Stimulated activated CD4-positive, alpha-beta T cell treated with anti-CD3 and anti-CD28 coated beads, Interleukin-4, amount 100 ng/mL, for 1 hour (primary cell): ENCODE measurements at places on chromosomes 13 and 19.

- DNase-seq: no peak
These were observed 18.0 kb downstream of the KLK4 start for GRCh38 chr19:50893047-50893736.

- peak; percentile 43 for DNase-seq
These were observed 87.7 kb downstream of the DOCK9 start for GRCh38 chr13:98890186-98890585.

GRCh38 chr13:100525453-100526317, 62.9 kb downstream of the GGACT start:
- DNase-seq: no peak

DNA sequence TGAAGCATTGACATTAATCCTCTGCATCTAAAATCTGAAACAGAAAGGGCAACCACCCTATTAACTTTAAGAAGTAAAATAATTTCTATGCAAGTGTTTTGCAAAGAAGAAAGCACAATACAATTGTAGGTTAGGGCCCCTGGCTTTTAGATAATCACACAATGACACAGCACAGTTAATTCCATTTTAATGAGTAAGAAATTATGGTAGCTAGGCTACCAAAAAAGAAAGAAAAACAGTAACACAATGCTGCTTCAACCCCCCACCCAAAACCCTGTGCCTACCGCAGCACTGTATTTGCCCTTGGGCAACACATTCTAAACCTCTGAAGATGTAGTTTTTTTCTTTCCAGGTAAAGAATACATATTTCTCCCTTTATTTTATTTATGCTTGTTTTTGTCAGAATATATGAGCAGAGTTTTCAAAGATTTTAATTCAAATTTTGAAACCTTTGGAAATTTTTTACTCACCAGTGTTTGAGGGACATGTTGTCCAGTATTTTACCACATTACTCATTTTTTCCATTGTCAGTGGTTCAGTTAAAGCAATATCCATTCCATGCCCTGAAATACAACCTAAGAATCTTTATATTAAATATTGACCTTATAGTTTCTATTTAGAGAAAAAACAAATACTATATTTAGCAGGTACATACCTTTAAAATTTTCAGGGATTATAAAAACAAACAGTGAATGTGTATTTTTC, 21.1 kb downstream of the SOHLH2 start:
- no peak for DNase-seq

- DNase-seq: no peak
These were observed 16.1 kb downstream of the GNA11 start for GRCh38 chr19:3110126-3110825.

- no peak for DNase-seq
These were observed 106.2 kb downstream of the SHISA2 start for GRCh38 chr13:25945596-25945995.

- no peak for DNase-seq
These were observed 12.3 kb downstream of the GATAD2A start for GRCh38 chr19:19417628-19418245.

- DNase-seq: no peak
These were observed 151.0 kb downstream of the DLEU7 start for GRCh38 chr13:50692396-50692915.

DNA sequence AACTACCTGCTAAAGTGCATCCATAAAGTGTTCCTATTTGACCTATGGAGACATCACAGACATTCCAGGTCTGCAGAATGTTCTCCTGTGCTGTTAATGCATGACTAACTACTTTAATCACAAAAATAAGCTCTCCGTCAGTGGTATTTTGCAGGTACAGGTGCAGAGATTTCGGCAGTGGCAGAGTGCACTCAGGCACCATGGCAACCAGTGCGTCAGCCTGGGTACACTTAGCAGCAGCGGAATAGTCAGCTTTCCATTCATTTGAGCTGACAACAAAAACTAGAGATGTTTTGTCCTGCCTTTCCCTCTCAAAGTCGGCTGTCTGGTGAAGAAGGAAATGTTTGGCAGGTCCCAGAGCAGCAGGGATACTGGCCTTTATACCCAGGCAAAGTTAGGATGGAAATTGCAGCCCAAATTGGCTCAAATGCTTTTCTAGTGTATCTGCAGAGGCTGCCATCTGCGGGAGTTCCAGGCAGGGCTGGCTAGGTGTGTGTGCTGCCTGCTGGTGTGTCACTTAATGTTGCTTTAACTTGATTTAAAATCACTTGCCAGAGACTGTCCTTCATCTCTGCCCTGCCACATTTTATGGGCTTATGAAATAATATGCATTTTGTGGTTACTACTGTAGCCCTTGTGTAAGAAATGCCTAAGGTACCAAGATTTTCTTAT, 195.8 kb downstream of the RAP2A start:
- no peak for DNase-seq

- no peak for DNase-seq
These were observed 67.1 kb downstream of the KDM4B start for GRCh38 chr19:5035793-5036697.

- no peak for DNase-seq
These were observed 43.8 kb downstream of the DCT start for GRCh38 chr13:94435604-94436226.

- DNase-seq: no peak
These were observed 117.3 kb downstream of the RAB20 start for GRCh38 chr13:110444226-110444653.

GRCh38 chr13:25840261-25840660, 211.6 kb downstream of the SHISA2 start:
- no peak for DNase-seq

GRCh38 chr19:10193790-10194499, 808 bp downstream of the DNMT1 start:
- DNase-seq: no peak

DNA sequence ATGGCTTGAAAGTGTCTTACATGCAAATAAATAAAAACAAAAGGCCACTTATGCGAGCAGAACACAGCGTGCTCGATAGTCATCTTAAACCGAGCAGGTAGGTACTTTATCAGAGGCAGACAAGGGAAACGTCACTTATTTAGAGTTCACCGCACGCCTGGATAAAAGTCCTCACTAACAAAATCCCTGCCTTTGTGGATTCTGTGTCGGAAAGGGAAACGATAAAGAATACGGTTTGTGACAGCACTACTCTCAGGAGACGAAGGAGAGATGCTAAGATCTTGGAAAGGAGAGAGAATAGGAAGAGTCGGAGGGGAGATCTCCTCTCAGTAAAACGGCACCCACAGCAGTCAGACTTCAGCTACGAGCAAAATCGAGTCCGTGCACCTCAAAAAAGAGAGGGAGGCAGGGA, 581 bp downstream of the RCBTB1 start:
- DNase-seq: no peak

GRCh38 chr19:33376423-33376822, 2.9 kb downstream of the CEBPG start:
- DNase-seq: no peak

DNA sequence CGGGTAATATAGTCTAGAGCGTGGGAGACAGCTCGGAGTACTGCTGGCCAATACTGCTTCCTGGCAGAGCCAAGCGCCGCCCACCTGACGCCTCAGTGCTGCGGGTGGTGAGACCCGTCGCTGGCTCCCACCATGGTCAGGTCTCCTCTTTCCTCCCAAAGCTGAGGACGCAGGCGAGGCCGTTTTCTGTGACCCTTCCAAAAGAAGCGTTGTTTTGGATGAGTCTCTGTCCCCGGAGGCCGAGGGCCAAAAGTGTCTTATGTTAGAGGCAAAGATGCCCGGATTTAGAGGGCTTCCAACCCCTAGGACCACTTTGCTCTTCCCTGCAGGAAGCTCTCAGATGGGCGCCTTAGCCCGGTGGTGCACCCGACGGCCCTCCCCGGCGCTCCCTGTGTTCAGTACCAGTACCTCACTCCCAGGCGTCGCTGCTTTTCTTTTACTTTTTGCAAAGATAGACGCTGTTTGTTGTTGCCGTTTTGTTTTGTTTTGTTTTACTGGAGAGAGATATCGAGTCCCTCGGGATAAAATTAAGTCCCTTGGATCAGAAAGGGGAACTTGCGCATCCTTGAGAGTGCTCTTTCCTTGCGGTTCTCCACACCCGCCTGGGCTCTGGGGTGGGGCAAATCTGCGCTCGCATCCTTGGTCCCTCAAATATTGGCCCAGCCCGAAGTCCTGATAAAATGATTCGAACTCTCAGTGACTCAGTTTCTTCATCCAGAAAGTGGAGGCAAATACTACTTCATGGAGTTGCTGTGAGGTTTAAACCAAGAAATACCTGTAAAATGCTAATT, 7.0 kb downstream of the PDX1 start:
- no peak for DNase-seq

GRCh38 chr19:5265260-5265659, 75.4 kb downstream of the PTPRS start:
- no peak for DNase-seq

DNA sequence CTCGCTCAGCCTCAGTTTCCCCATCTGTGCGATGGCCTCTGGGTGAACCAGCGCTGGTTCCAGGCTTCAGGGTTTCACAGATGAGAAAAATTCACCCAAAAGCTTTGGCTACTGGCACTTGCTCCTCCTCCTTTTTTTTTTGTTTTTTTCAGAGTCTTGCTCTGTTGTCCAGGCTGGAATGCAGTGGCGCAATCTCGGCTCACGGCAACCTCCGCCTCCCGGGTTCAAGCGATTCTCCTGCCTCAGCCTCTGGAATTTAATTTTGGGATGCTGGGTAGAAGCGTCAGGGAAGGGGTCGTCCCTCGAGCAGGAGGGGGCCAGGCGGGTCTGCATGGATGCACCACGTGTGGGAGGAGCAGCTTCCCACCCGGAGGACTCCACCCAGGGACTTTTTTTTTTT, 7.0 kb downstream of the PRSS57 start:
- DNase-seq: no peak
